ENCODE measurements at places on chromosomes 3 and 15.

GRCh38 chr3:50610992-50611463 is 546 bp downstream of the CISH start:
- no peak for DNase-seq

DNA sequence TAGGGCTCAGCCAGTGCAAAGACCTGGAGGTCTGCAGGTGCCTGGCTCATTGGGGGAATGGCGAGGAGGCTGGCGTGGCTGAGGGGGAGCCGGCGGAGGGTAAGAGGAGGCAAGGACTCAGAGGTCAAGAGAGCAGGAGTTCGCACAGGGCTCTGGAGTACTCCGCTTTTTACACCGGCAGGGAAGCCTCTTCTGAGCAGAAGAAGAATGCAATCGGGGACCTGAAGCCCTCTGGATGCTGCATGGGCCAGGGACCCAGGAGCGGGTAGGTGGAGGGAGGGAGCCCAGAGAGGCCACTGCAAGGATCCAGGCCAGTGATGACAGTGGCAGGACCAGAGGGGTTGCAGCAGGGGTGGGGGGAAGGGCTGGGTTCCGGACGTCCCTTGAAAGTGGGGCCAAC is 70.4 kb upstream of the TAMM41 start:
- DNase-seq, result no peak

DNA sequence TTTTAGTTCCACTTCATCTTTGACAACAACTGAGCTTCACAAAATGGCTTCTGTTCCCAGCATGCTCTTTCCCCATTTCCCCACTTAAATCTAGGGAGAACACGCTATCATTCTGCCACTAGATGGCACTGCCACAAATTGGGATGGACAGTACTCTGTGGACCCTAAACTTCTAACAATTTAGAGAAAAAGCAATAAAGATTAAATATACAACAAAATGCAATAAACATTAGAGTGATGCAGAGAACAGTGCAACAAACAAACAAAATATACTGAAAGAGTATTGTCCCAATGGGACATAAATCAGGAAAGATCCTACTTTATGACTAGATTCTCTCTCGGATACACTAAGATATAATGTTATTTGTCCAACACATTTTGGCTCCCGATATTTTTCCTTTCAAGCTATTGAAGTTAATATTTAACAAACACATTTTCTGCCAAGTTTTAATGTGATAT is 169.7 kb upstream of the TMCO5A start:
- no peak for DNase-seq

DNA sequence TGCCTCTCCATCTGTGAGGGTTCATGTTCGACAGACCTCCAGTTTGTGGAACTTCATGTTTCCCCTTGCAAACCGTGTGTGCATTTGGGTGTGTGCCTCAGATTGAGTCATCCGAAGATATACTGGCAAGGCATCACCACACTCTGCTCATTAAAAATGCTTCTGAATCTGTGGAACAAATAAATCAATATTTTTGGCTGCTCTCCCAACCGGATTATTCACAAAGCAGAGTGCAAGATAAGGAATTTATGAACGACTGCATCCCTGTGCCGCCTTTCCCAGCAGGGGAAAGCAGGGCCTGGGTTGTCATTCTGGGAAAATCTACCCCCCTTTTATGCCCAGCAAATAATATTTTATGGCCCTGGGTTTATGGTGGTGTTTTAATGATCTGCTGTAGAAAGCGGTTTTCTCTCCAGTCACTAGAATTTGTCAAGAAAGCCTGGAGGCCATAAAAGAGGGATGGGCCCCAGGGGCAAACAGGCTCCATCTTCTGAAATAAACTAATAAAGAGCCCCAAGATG is 4.2 kb upstream of the WNT5A start:
- DNase-seq, result no peak
